ENCODE measurements at places on chromosomes 2 and 18.

DNA sequence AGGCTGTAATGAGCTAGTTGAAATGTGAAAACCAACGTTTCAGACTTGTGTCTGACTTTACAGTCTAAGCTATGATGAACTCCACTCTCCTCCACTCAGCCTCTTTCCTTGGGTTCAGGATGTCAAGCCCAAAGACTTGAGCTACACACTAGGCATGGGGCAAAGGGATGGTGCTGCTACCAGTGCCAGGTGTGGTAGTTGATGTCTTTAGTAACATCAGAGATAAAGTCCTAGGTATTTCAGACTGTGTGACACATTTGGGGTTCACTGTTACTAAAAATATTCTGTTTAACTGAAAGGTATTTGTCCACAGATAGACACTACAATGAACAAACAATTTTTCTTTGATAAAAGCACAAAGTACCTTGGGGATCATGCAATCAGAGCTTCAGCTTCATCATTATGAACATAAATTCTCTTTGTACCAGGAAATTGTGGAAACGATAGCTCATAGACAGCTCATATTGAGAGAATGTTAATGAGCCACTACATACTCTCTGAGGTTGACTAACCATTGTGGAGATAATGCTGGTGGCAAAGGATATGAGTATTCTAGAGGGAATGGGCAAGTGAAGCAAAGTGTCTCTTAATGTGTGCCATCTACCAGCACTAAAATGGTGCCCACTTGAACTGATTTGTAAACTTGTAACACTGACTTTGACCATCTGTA is 253.7 kb upstream of the THUMPD2 start:
- DNase-seq: no peak

DNA sequence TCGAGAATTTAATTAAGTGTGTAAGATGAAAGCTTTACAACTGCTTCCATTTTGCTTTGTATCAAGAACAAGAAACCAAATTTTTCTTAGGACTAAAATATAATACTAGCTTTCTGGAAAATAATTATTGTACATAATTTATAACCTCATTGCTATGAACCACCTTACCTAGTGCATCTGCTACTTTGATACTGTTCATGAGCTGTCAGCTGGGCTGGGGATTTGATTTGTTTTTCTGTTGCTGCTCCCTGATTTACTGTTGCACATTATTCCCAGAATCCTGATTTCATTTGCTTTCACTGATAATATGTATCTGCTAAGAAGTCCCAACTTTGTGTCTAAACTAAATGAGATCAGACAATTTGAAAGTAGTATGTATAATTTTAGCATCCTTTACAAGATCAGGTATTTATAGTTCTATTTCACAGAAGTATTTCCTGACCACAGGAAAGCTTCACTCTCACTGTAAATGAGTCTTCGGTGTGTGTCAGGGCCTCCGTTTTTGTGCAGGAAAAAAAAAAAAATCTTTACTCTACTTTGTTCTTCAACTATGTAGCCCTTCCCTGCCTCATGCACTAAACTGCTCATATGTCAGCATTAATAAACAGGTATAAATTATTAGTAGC is 105.6 kb upstream of the CCDC150 start:
- DNase-seq: no peak

DNA sequence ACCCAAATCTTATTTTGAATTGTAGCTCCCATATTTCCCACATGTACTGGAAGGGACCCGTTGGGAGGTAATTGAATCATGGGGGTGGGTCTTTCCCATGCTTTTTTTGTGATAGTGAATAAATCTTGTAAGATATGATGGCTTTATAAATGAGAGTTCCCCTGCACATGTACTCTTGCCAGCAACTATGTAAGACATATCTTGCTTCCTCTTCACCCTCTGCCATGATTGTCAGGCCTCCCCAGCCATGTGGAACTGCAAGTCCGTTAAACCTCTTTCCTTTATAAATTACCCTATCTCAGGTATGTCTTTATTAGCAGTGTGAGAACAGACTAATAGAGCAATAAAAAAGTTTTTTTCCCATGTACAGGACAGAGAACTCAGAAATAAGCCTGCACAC is 468.4 kb upstream of the SPHKAP start:
- no peak for DNase-seq

- no peak for DNase-seq
Observed at GRCh38 chr2:152493417-152493816, 158.4 kb downstream of the FMNL2 start.

- no peak for DNase-seq
Observed at GRCh38 chr18:8721716-8722115, 16.4 kb downstream of the MTCL1 start.

DNA sequence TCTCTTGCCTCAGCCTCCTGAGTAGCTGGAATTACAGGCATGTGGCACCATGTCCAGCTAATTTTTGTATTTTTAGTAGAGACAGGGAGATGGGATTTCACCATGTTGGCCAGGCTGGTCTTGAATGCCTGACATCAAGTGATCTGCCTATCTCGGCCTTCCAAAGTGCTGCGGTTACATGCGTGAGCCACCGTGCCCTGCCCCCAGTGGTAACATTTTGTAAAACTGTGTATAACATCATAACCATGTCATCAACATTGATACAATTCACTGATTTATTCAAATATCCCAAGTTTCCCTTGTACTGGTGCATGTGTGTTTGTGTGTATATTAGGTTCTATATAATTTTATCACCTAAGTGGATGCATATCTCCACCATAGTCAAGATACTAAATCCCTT is 70.0 kb downstream of the PDCL3 start:
- DNase-seq: no peak

- DNase-seq: no peak
Observed at GRCh38 chr2:61134141-61134540, 27.8 kb upstream of the C2orf74 start.

GRCh38 chr2:198571393-198571792 is 767.0 kb downstream of the PLCL1 start:
- DNase-seq: no peak

DNA sequence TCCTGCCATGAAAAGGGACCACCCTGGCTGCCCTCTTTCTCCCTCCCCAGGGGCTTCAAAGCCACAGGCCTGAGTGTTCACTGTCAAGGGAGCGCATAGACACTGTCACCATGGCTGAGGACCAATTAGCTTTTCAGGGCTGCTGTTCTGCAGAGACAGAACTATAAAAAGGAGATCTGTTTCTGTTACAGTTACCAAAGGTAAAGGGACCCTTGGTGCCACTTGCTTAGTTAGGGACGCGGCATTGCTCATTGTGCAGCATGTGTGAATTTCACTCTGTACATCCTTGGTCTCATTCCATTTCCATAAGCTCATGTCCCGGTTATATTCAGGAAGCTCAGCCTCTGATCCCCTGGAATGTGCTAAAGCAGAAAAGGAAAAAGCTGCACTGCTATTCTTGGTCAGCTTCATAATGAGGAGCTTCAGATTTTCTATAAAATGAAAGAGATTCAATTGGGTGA is 55.5 kb upstream of the RNF152 start:
- DNase-seq: no peak

- no peak for DNase-seq
Observed at GRCh38 chr2:174704642-174705041, 59.6 kb downstream of the CHRNA1 start.

GRCh38 chr2:174522553-174522952 is 35.7 kb upstream of the GPR155 start:
- no peak for DNase-seq

All from stimulated activated CD4-positive, alpha-beta T cell treated with anti-CD3 and anti-CD28 coated beads, Interleukin-1b, Interleukin-23, amount 100 ng/mL, for 1 hour (primary cell).